ENCODE measurements at places on chromosomes 2 and 18.
A peak's percentile ranks its signal among the peaks of the same experiment; 100 is the strongest.

GRCh38 chr2:14628901-14629300, 3.6 kb upstream of the LRATD1 start:
- peak; percentile 16 for DNase-seq

GRCh38 chr2:212908031-212908430, 243.4 kb downstream of the IKZF2 start:
- no peak for DNase-seq

DNA sequence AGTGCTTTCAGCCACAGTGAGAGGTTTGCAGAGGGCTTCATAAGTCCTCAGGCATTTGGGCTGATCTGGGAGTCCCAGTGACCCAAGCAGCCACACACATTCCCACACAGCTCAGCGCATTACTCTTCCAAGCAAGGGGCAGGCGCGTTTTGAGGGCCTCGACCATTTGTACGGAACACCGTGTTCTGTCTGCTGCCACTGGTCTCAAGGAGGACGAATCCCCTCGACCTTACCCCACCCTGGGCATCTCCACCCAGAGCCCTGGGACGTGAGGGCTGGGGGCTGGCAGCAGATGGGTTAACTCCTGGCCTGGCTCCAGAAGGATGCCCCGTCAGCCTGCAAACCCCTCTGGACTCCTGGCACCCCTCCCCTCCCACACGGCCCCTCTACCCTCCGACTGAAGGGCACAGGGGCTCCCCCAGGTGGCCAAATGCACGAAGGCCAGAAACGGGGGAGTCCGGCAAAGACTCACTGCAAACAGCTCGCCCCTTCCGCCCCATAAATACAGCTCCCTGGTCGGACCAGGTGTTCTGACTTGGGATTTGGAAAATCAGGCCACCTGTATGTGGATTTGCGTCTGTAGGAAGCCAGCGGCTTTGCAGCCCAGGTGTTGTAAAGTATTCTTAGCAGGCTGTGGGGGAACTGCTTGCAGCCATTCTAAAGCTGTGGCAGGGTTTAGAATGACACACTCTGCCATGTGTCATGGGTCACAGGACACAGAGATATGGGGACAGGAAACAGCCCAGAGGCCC, 33.6 kb upstream of the PTMA start:
- peak; percentile 76 for DNase-seq

DNA sequence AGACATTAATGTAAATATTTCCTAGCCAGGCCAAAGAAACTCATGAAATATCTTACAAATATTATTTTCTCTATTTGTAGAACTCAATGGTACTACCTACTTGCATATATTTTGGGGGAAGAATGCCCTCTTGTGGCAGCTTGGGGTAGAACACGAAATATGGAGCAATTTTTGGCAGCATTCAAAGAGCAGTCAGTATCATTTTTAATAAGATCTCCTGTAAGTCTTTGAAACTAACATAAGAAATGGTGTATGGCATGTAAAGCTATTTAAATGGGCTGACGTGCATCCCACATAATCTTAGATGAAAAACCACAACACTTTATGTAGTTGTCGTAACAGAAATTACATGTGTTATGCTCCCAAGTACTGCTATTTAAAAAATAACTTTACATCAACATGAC, 62.3 kb upstream of the CCDC195 start:
- peak; percentile 73 for DNase-seq

DNA sequence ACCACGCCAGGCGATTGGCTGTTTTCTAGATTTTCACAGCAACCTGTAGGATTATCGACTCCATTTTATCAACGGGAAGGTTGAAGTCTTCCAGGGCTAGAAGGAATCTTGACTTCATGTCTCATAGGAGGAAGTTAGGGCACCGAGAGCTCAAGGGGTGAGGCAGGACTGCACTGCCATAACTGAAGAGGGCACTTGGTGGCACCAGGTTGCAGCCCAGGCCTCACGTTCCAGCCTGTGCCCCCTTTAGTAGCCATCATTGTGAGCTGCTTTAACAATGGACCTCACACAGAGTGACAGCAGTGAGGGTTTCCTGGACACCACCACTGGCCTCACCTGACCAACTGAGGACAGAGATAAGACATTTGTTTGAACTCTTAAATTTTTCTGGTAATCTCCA, 22.9 kb upstream of the RPL37A start:
- no peak for DNase-seq

- no peak for DNase-seq
Observed at GRCh38 chr2:3222636-3223035, 155.0 kb downstream of the EIPR1 start.

DNA sequence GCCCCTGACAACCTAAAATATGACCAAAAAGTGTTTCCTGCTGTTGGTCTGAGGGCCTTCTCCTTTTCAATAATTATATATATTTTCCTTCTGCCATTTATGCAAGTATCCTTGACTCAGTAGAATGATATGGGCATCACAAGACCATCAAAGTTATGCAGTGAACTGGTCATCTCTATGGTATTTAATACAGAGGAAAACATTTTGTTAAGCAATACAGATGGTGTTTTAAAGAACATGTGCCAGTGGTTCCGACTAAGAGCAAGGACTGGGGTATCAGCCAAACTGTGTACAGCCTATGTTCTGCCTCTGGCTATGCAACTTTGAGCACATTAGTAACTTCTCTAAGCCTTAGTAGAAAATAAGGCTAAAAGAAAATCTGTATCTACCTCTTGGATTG, 179.0 kb downstream of the TRABD2A start:
- peak; percentile 32 for DNase-seq

DNA sequence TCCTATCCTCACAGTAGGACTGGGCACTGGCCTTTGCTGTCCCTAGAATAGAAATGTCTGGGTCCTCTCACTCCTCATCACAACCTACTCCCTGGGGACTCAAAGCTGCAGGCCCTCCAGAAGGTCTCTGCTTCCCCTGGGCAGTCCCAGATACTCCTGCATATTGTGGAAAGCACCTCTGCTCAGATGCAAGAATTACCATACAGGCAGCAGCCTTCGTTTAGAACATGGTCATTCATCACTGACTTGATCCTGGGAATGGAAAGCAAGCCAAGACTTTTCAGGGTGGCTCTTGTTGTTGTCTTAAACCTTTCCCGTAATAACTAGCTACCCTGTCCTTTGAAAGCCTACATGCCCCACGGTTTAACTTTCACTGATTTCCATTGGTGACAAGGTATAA, 53.1 kb upstream of the NPAS2 start:
- peak; percentile 57 for DNase-seq

DNA sequence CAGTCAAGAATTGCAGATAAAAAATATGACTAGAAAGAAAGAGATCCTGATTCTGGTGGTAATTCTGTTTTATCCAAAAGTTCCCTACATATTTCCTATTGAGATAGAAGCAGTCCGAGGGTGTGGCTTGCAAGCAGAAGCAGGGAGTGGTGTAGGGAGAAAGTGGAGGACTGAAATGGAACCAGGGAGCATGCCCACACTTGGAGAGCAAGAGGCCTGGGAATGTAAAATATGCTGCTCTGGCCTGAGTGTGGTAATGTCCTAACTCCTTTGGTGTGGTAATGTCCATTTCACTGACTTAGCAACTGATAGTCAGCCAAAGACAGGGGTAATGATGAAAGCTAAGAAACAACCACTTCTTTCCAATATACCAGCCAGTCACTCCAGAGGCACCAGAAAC, 30.1 kb upstream of the FMNL2 start:
- DNase-seq: peak; percentile 59

- DNase-seq: peak; percentile 56
Observed at GRCh38 chr2:198287706-198288105, 483.3 kb downstream of the PLCL1 start.

GRCh38 chr2:190379249-190379964, 28.7 kb upstream of the MFSD6 start:
- DNase-seq: peak; percentile 30
